NCI-H226 (cell line): ENCODE measurements at places on chromosomes 11 and 22.

GRCh38 chr11:47152953-47153950 is 23.4 kb downstream of the ARFGAP2 start:
- DNase-seq, result peak; percentile 33

- no peak for DNase-seq
These were observed 95.3 kb upstream of the FGF3 start for GRCh38 chr11:69914286-69915150.

DNA sequence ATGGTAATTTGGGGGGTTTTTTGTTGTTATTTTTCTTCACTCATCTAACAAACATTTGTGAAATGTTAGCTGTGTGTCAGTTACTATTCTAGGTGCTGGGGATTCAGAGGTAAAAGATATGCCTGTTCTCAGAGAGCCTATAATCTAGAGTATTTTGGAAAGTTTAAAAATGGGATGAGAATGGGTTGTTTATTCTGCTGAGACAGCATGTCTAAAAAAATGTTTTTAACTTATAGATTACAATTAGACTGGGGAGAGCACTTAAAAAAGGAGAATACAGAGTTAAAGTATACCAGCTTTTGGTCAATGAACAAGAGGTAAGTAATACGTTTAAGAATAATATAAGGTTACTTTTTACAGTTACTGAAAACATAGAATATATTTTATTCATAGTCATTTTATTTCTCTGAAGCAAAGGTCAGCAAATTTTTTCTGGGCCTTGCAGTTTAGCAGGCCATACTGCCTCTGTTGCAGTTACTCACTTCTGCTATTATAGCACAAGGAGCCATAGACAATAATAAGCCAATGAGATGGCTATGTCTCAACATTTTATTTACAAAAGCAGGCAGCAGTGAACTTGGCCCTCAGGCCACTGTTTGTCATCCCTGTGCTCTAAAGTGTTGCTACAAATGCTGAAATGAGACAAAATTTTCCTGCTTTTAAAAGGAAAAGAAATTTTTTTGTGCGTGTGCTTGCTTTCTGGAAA is 60.0 kb downstream of the DKK3 start:
- DNase-seq, result no peak

DNA sequence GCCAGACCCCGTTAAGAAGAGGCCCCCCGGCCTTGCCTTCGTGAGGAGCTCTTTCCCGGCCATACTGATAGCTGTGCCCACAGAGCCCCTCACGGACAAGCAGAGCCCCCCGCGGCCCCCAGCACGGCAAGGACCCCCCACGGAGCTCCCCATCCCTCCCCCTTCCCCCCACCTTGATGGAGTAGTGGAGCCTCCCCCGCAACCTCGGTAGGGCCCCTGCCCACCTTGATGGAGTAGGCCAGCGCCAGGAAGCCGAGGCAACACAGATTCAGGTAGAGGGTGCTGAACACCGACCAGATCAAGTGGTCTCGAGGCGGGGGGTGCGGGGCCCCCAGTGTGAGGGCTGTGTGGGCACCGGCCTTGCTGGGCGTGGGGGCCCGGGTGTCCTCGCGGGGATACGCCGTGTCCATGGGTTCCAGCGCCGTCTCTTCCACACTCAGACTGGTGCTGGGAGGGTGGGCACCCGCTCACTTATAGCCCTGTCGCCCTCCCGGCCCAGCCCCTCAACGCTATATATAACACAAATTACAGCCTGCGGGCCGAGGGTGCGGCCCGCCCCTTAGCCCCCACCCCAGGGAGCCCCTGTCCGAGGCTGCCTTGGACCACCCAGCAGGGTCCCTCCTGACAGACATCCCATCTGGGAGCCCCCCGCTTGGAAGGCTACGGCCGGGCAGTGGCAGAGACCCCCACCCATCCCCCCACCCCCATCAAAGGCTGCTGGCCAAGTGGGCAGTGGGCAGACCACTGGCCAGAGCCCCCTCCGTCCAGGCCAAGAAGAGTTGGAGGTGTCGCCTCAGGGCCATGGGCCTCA is at the start of gene IFITM5:
TSS of gene IFITM5 (minus strand) at position 446 of the 811 bp plus-strand sequence. CDS start at position 410, 36 bp downstream.
- DNase-seq, result no peak

DNA sequence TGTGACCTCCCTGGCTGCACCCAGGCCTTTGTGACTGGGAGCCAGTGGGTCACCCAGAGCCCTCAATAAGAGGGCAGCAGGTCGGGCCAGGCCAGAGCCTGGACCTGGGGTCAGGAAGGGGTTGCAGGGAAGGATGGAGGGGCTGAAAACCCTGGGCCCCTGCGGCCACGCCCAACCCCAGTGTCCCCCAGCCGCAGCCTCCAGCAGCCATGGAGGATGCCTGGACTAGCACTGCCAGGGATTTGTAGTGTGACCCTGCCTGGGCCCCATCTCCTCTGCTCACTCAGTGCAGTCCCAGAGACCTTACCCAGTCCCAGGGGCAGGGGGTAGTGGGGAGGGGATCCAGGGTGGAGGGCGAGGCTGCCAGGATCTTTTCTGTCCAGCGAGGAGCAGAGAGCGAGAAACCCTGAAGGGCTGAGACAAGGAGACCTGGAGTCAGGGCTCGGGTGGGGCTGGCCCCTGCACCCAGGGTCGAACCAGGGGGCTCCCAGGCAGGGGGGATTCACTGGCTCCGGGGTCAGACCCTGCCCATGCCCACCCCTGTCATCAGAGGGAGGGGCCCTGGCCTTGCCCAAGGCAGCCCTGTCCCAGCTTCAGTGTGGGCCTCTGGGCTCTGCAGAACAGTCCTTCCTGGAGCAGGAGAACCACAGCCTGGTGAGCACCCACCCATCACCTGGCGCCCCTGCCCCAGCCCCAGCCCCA is 187.5 kb downstream of the IGLL1 start:
- no peak for DNase-seq

DNA sequence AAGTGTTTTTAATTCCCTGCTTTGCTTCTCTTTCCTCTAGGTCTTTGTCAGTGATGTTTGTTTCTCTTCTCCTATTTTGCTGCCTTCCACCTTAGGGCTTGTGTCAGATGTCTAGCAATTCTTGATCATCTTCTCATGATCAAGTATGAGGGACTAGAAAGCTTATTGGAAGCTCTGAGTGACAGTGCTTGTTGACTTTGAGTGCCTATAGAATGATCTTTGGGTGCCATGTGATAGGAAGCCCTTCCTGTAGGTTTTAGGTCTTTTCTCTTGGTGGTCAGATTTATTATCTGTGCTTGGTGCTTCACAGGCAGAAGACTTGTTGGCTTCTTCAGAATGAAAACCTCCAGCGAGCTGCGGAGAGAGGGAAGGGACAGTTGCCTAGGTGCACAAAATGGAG is 43.1 kb downstream of the BSX start:
- no peak for DNase-seq

GRCh38 chr11:88813233-88813915 is 252.4 kb downstream of the GRM5 start:
- DNase-seq, result no peak

- no peak for DNase-seq
These were observed 801 bp downstream of the SESN3 start for GRCh38 chr11:95229993-95230809.

GRCh38 chr11:63766531-63767235 is 1.9 kb downstream of the ZFTA start:
- no peak for DNase-seq

DNA sequence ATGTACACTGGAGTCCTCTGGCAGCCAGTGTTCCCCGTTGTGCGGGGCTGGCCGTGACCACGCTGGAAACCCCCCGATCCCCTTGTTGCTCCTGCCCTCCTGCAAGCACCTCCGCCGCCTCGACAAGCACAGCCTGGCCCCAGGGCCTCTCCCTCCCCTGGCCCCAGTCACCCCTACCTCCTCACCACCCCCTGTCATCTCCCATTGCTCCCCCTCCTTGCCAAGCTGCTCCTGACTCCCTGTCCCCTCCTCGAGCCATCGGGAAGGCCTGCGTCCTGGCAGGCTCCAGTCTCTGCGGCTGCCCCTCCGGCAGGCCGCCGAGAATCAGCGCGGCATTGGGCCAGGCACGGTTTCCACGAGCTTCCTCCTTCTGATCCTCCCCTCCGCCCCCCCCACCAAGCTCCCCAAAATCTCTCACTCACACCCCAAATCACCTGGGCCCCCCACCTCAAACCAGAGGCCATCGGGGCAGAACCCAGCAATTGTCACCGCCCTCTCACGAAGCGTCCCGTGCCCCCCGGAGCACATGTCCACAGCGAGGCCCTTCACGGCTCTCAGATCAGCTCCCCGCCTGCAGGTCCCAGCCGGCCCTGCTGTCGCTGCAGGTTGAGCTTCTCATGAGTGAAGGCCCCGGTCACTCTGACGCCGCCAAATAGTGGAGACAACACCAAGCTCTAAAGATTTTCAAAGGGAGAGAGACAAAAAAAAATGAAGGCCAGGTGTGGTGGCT is 5.7 kb upstream of the LSP1 start:
- DNase-seq, result no peak

GRCh38 chr11:123707606-123708205 is 33.8 kb downstream of the ZNF202 start:
- peak; percentile 26 for DNase-seq

DNA sequence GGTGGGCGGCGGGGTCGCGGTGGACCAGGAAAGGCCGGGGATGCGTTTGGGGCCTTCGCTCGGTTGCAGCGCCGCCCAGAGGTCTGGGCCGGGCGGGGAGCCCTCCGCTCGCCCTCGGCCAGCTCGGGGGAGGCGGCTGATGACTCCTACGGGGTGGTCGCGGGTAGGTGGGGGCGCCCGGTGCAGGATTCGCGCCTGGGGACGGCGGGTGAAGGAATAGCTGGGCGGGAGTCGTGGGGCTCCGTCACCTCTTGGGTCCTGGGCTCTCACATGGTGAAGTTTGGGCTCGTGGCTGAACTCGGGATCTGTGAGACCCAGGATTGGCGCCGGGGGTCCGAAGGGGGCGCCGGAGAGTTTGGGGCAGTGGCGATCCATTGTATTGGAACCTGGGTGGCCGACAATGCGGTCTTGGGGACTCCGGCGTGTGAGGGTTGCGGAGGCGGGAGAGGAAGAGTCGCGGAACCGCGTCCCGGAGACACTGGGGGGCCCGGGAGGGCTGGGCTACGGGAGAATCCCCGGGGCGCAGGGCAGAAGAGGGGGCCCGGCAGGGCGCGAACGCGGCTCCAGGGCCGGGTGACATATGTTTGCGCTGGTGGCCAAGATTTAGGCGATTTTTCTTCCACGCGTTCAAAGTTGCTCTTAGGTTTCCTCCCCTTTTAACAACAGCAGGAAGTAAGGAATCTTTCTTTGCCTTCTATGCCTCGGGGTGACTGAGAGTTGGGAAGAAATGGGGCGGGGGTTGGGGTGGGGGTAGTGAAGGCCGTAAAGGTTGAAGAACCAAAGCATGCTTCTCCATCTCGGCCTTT is 935 bp downstream of the QSER1 start:
- DNase-seq, result peak; percentile 34

DNA sequence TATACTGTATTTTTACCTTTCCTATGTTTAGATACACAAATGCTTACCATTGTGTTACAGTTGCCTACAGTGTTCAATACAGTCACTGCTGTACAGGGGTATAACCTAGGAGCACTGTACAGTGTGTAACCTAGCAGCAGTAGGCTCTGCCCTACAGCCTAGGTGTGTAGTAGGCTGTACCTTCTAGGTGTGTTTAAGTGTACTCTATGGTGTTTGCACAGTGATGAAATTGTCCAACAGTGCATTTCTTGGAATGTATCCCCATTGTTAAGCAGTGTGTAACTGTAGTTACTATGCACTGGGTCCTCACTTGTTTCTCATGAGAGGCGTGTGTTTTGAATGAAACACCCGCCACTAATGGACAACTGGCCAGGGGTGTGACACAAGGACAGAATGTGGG is 269.0 kb downstream of the OPCML start:
- no peak for DNase-seq

- DNase-seq, result no peak
These were observed 3.3 kb downstream of the CAPN5 start for GRCh38 chr11:77069969-77070582.

- no peak for DNase-seq
These were observed 67.5 kb upstream of the CCDC179 start for GRCh38 chr11:22927793-22928192.

DNA sequence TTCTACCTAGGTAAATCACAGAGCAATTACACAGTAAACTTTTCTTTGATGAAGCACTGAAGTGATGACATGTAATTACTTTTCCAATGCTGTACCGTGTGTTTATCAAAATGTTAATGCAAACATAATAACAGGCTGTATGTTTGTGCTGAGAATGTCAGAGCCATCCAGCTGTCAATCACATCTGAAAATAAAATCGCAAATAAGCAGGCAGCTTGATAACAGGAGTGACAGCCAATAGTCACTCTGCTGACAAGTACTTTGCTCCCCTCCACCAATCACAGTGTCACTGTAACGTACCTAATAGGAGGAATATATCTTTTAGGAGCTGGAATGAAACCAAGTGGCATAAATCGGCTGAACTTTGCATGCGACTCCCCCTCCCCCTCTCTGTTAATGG is 119.7 kb downstream of the KIRREL3 start:
- DNase-seq, result no peak

DNA sequence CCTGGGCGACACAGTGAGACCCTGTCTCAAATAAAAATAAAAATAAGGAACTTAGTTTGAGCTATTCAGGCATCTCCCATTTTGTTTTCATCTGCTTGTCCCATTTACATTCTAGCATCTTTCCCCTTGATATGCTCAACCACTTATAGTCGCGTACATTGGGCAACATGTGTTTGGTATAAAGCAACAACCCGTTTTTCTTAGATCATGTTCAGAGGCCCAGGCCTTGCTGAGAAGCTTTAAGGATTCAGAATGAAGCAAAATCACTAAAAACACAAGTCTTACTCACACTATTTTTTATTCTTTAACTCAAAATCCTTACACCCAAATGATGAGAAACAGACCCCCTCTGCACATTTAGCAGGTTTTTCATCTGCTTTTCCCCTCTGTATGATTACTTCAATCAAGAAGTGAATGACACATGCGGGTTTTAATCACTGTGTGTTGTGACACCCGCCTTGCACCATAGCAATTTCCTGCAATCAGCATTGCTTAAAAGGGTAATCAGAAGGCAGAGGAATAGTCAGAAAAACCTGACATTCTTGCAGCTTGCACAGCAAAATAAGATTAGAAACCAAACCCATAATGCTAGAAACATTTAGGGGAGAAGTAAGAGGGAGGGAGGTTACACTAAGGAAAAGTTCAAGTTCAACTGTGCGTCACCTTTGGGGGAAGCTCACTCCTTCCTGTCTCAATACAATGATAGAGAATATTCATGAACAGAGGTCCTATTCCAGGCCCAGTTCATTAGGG is 25.9 kb downstream of the ALG9 start:
- DNase-seq, result peak; percentile 78

GRCh38 chr11:121241343-121242211 is 51.0 kb upstream of the SC5D start:
- DNase-seq, result no peak

GRCh38 chr11:61928606-61929005 is 11.2 kb upstream of the RAB3IL1 start:
- peak; percentile 19 for DNase-seq

GRCh38 chr22:20604776-20605221 is 97.4 kb downstream of the MED15 start:
- no peak for DNase-seq

GRCh38 chr11:68989936-68990606 is 9.3 kb upstream of the MRGPRD start:
- no peak for DNase-seq

- DNase-seq, result no peak
These were observed 1119.7 kb downstream of the BRD1 start for GRCh38 chr22:48707763-48708557.
